NCI-H2081 treated with DMSO at 0.1 percent for 48 hours (cell line): ENCODE measurements at places on chromosomes 2 and 18.
A peak's percentile ranks its signal among the peaks of the same experiment; 100 is the strongest.

DNA sequence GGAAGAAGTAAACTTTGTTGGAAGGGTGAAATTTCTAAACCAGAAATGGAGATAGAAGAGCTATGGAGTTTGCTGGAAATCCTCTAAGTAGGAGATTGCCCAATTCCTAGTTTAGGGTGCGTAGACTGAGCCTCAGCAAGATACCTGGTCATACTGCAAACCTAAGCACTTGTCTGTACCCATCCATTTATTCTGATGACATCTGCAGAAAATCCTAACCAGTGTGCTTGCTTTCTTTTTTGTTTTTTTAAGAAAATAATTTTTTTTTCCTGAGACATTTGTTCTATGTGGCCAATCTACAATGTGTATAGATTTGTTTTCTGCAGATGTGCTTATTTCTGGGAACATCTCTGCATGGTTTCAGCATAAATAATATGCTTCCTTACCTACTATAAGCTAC lies 144.7 kb downstream of the LYPD6B start:
- DNase-seq, result no peak

- DNase-seq, result no peak
Observed at GRCh38 chr2:8653485-8653884, 28.4 kb upstream of the ID2 start.

- DNase-seq, result peak; percentile 34
Observed at GRCh38 chr2:162301151-162301804, 17.2 kb downstream of the IFIH1 start.

DNA sequence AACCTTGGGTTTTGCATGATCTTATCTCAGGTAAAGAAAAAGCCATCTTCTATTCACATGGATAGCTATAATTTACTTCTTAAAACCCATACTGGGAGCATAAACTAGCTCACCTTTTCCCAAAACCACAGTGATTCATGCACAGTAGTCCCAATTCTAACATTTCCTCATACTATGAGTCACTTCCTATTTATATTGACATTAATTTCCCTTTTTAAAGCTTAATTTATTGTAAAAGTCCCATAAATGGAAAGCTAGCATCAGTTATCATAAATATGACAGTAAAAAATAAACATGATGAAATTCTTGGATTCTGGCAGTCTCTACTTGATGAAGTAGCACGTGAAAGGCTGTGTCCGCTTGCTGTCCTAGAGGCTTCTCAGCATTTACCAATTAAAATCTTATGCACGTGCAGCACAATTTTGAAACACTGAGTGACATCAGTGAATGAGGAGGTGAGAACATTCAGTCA lies 180.1 kb downstream of the CDH2 start:
- no peak for DNase-seq

GRCh38 chr2:238466243-238466756 lies 39.6 kb downstream of the ASB1 start:
- DNase-seq, result no peak

GRCh38 chr18:76472829-76473228 lies 22.2 kb downstream of the ZNF516 start:
- no peak for DNase-seq

DNA sequence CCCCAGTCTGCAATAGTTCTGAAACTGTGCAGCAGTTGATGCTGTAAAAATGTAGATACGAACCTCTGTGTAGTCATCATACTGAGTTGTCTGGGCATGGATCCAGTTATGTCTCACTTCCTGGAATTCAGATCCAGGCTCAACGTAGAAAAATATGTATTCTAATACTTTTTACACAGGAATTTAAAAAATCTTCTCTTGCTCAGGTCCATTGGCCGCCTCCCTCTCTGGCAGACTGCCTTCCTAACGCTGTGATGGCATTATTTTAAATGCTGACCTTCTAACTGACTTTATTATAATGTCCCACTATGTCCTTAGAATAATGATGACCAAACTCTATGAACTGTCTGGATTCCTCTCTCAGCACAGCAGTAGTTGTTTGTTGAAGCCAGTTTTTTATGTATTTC lies 119.6 kb downstream of the FEZ2 start:
- no peak for DNase-seq

GRCh38 chr2:144625626-144626025 lies 105.7 kb upstream of the ZEB2 start:
- DNase-seq, result no peak

DNA sequence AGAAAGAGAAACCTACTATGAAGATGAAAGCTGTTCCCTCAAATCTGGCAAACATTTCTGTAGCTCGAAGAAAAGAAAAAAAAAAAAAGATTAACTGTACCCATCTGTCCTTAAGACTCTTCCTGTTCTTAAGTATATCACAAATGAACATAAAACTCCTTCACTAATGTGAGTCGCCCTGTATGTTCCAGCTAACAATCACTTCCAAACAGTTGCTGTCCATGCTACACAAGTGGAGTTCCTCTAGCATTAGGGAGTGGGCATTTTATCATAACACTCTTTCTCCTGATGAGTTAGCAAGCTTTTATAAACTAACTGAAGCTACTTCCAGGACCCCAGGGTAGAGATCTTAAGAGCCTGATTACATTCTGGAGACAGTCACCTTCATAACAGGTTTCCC lies 5.8 kb downstream of the CUL3 start:
- DNase-seq, result no peak
